ENCODE measurements at places on chromosomes 11 and 22.

DNA sequence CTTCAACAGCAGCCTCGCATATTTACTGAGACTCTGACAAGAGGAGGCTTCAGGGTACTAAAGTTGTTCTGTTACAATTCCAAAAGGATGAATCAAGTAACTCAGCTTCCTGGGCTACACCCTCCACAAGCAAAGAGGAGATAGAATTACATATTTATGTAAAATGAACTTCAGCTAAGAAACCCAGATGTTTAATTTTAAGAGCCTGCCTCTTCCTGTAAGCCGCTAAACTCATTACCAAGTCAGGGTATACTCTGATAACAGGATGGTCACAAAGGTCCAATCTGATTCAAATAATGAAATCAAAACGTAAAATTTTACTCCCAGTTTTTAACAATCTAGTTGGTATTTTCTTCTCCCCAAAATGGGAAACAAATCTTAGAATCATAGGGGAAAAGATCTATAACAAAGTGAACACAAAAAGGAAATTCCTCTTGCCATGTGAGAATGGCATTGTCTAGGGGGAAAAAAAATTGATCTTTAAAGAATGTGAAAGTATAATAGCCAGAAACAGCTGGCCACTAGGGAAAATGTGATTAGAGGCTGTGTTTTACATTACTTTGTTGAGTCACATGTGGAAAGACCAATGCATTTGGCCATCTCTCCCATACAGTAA is 30.9 kb downstream of the CHEK2 start:
- no peak for DNase-seq

DNA sequence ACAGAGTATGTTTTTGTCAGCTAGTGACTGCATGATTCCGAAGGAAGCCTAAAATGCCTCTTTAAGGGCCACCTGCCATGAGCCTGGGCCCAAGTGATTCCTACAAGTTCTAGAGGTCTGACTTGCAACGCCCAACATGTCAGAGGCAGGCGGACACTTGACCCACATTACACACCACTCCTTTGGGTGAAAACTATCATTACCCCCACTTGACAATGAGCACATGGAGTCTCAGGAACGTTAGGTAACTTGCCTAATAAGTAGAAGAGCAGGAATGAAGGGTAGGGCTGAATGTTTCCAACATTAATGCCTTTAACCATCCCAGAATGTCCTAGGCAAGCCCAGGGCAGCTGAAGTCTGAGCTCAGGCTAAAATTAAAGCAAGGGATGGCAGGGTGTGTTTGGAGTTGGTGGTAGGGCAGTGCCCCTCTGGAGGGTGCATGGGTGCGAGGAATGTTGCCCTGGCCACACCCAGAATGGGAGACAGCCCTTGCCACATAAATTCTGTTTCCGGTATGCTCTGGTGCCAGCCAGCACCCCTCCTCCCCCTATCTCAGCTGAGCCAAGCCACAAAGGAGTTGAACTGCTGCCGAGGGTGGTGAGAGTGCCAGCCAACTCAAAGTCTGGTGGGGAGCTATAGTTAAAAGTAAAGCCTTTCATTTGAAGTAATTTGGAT is 2.5 kb downstream of the PLAAT2 start:
- DNase-seq: peak; percentile 34

- DNase-seq: no peak
Observed at GRCh38 chr11:58771458-58771855, 39.7 kb upstream of the GLYAT start.

- DNase-seq: no peak
Observed at GRCh38 chr11:71355281-71355680, 92.9 kb downstream of the DHCR7 start.

- no peak for DNase-seq
Observed at GRCh38 chr11:32348502-32348901, 86.8 kb downstream of the WT1 start.

Data from left ventricle myocardium inferior (tissue), 1 donor.